H1 (cell line): ENCODE measurements at places on chromosomes 7 and 10.
A peak's percentile ranks its signal among the peaks of the same experiment; 100 is the strongest.

DNA sequence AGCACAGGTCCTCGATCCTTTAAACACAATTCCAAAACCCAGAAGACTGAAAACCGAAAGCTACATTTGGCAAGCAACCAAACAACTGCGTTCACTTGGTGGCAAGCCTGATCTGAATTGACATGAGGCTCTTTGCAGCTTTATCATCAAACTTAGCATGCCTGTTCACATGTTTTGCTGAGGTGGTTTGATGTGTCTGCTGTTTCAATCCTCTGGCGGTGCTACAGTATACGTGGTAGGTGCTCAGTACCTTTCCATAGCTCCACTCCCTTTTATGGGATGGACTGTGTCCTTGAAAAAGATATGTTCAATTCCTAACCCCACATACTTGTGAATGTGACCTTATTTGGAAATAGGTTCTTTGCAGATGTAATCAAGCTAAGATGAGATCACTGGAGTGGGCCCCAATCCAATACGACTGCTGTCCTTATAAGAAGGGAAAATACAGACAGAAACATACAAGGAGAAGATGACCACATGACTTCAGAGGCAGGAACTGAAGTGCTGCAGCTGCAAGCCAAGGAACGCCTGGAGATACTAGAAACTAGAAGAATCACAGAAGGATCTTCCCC lies 33.4 kb downstream of the CCDC6 start:
- DNase-seq, result no peak

DNA sequence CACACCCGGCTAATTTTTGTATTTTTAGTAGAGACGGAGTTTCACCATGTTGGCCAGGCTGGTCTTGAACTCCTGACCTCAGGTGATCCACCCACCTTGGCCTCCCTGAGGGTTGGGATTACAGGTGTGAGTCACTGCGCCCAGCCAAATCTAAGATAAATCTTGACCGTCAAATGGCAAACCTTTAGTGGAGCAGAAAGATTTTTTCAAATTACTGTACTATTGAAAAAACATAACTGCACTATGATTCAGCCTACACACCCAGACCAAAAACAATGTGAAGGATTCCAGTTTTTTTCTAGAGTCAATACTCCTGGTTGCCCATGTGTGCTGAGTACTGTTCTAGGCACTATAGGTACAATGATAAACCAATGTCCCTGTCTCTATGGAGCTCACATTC lies 33.9 kb upstream of the SVIL start:
- no peak for DNase-seq

DNA sequence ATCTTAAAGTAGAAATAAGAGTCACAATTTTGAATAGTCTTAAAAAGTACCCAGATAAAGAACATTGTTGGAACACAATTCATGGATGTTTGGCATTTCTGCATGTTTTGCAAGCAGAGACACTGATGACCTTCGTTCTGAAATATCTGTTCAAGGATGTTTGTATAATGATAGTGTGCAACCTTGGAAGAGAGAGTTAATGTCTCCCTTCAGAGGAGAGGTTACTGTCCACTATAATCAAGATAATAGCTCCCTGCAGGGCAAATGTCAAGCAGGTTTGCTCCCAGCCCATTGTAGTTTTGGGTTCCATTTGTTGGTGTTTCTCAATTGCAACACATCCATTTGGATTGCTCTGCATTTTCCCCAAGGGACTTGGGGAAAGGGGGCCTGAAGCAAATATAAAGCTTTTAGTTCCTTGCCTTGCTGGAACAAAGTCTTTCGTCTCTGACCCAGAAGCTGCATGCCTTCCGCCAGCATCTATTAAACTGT lies 45.2 kb downstream of the COL1A2 start:
- no peak for DNase-seq

DNA sequence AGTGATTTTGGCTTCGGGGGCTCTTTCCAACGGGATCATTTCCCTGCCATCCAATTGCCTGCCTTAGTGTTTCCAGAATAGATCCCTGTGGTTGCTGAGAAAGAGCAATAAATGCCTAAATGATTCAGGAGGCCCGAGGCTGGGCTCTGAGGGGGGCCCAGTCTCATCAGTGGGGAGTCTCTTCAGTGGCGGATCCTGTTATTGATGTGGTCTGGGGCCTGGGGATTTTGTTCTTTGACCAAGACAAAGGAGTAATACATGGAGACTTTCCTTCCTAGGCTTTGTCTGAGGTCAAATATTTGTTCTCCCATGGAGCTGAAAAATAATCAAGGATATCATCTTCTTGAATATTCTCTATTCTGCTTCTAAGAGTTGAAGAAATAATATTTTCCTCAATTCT lies 40.8 kb downstream of the TAS2R41 start:
- no peak for DNase-seq

DNA sequence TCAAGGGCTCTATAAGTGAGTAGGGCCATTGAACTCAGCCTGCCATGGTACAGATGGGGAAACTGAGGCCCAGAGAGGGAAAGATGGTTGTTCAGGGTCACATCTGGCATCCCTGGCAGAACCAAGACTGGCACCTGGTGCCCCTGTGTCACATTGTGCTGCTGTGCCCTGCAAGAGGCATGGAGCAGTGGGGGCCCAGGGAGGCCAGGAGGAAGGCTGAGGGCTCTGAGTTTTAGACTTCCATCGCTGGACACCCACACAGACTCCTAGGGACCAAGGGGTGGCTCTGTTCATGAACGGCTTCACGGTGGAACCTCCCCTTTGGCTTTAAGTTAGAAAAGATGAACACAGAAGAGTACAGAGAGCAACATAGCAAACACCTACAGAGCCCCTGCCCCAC lies 66.7 kb upstream of the AQP1 start:
- no peak for DNase-seq

- DNase-seq, result no peak
These were observed 11.2 kb downstream of the ADRA2A start for GRCh38 chr10:111087968-111088505.

GRCh38 chr7:6271060-6271658 lies 1.3 kb downstream of the CYTH3 start:
- no peak for DNase-seq

DNA sequence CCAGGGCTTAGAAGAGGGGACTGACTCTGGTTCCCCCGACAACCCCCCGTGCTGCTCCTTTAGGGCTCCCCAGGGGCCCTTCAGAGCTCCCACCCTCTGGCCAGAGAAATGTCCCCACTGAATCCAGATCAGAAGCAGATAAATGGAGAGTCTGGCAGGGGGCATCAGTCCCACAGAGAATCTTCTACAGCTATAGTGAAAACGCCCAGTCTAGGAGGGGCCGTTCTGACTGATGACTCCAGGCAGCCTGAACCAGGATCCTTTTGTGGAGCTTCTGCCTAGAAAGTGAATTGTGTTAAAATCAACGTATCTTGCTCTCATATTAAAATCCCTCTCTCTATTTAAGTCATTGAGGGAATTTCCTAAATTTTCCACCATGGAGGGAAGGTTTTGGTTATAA lies 471.4 kb downstream of the LRMDA start:
- no peak for DNase-seq

GRCh38 chr7:128697302-128697905 lies 25.3 kb downstream of the GARIN1A start:
- DNase-seq, result no peak

- DNase-seq, result no peak
These were observed 351.9 kb upstream of the CELF2 start for GRCh38 chr10:10665750-10666149.

GRCh38 chr10:78929541-78929940 lies 139.2 kb upstream of the ZMIZ1 start:
- no peak for DNase-seq

GRCh38 chr7:129373651-129374428 lies 60.4 kb upstream of the STRIP2 start:
- no peak for DNase-seq

DNA sequence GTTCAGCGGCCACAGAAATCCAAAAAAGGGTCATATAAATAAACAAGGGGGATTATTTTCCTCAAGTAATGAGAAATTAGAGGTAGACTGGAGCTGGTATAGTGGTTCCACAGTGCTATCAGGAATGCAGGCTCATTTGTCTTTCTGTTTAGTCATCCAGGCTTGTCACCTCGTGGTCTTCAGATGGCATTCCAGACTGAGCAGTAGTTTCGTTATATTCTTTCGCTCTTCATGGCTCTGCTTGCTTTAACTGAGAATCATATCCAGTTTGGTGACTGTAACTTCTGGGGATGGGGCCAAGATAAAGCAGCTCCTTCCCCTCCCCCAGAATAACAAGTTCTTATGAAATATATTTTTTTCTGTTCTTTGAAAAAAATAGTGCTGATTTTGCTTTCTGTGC lies 9.5 kb downstream of the ANKIB1 start:
- no peak for DNase-seq

DNA sequence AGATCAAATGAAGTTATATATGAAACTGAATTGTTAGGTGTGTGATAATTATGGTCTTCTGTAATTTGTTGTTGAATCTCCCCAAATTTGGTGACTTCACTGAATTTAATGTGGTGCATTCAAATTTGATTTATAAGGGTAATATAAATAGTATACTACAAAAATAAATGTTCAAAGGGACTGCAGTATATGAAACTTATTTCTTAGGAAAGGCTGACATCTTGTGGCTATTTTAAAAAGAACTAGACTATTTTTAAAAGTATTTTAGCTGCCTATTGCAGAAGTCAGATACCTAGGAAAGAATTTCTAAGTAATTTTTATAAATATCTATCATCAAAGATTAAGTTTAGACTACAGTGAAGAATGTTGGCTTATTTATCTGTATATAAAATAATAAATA lies 36.6 kb downstream of the ATRNL1 start:
- DNase-seq, result no peak

- DNase-seq, result no peak
These were observed 266.2 kb downstream of the SLC25A13 start for GRCh38 chr7:96055717-96056116.

DNA sequence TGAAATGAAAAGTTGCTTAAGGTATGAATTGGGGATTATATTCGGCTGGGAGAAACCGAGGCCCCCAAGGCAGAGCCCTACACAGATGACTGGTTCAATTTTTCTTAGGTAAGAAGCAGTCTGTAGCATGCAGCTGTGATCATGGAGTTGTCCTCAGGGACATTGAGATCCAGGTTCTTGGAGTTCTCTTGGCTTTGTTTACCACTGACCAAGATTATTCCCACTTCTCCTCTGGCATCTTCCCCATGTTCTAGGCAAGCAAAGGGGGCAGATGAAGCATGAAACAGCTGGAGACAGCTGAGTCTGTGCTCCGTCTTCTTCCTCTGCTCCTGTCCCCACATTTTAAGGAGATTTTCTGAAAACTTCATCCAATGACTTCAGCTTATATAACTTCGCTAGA lies 129.5 kb upstream of the BMPER start:
- no peak for DNase-seq

DNA sequence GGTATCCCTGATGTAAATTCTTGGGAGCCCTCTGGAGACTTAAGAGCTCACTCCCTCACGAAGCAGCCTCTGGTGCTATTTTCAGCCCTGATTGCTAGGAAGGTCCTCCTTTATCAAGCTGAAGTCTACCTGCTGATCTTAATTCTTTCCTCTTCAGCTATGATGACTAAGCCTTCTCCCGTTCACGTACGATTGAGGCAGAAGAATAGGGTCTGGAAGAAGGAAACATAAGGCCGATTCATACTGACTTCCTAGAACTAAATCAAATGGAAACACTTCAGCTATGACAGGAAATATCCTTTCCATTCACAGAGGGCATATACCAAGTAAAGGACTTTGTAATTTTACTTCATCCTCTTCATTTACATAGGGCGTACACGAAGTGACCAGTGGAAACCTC lies 107.0 kb downstream of the CPXM2 start:
- no peak for DNase-seq

- no peak for DNase-seq
These were observed 5.3 kb downstream of the CFTR start for GRCh38 chr7:117485118-117485620.

DNA sequence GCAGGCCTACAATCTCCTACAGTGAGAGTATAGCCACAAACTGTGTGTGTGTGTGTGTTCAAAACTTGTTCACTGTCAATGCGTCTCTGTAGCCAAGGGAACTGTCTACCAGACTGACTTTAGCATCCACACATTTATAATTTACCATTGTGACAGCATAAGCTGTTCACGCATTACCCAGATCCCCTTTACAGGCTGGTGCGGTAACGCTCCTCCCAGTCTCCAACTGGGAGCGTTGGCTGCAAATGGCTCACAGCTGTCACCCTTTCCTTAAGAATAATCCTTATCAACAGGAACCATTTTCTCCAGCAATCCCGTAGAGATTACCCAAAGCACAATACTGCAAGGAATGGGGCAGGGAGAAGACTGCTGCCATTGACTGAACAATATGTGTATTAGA lies 199.5 kb downstream of the GPAM start:
- no peak for DNase-seq

DNA sequence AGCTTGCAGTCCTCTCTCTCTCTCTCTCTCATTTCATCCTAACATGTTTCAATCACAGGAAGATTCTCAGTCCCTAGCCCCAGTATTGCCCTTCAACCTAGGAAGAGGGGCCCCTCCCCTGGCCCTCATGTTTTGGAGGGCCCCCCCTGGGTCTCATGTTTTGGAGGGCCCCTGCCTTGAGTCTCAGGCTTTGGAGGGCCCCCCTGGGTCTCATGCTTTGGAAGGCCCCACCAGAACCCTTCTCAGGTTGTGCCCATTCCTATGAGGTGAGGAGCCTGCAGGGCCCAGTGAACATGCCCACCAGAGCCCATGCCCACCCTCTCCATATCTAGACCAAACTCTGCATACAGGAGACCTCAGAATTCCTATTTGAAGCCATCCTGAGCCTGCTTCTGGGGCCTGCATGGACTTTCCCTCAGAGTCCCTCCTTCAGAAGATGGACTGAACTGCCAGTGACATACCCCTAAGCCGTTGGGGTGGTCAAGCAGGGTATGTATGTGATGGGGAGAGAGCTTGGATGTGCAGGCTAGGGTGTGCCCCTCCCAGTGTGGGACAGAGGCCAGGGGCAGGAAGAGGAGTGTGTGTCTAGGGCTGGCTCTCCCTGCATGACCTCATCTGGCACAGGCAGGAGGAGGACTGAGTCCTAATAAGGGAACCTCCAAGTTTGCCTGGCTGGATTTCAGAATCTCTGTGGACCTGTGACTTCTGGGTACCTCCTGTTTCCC lies 8.1 kb upstream of the VDAC2 start:
- no peak for DNase-seq

GRCh38 chr7:2072042-2072441 lies 160.7 kb downstream of the MAD1L1 start:
- no peak for DNase-seq

- peak; percentile 19 for DNase-seq
These were observed 43.8 kb downstream of the SH2D4B start for GRCh38 chr10:80581469-80581835.

- no peak for DNase-seq
These were observed 30.6 kb upstream of the GALNTL5 start for GRCh38 chr7:151925446-151926335.

DNA sequence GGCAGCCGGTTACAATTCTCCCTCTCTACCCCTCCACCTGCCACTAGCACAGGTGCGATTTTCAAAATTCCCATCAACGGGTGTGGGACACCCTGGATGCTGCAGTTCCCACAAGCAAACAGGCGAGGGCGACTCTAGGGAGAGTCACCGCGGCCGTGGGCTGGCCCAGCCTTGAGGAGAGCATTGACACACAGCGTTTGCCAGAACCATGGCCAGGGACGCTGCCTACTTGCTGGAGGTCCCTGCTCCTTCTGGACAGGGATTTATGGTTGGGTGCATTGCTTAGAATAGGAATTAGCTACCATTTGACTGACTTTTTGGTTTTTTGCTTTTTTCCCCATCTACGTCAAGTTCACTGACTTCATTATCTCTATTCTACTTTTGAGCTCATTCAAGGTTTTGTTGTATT lies 19.0 kb upstream of the CLDN4 start:
- DNase-seq, result peak; percentile 56

GRCh38 chr10:26729395-26729794 lies 31.9 kb downstream of the PDSS1 start:
- no peak for DNase-seq

GRCh38 chr10:13681095-13681494 lies 94.3 kb downstream of the PRPF18 start:
- DNase-seq, result no peak
